ENCODE measurements at places on chromosomes 1 and 21.
A peak's percentile ranks its signal among the peaks of the same experiment; 100 is the strongest.

- peak; percentile 30 for DNase-seq
These were observed 51.2 kb upstream of the RGS7 start for GRCh38 chr1:241408170-241408569.

DNA sequence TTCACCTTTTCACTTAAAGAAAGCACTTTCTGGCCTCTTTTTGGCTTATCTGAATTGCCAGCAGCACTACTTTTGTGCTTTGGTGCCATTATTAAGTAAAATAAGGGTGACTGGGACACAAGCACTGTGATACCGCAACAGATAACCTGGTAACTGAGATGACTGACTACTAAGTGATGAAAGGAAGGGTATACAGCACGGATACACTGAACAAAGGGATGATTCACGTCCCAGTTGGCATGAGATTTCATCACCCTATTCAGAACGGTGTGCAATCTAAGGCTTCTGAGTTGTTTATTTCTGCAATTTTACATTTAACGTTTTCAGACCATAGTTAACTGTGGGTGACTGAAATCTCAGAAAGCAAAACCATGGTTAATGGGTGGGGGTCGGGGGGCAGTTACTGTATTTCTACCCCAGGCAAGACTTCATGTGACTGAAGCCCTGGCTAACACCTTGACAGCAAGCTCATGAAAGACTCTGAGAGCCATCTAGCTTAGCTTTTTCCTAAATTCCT, 102.8 kb downstream of the CLIC6 start:
- peak; percentile 27 for DNase-seq

DNA sequence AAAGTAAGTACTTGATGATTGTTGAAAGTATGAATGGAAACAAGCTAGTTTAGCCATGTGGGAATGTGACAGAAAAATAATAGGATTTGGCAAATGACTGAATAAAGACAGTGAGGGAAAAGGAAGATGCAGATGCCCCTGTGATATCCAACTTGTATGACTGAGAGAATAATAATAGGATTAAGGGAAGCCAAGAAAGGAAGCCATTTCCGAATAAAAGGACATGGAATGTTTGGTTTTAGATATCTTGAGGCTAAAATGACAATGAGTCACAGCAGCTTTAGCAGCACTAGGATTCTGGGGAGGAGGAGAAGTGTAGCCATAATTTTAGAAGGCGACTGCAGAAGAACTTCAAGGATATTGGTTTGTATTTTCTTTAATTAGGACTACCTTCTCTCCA, 109.2 kb downstream of the TTLL7 start:
- DNase-seq: no peak

- DNase-seq: no peak
These were observed 203.5 kb upstream of the ZNHIT6 start for GRCh38 chr1:85911742-85912141.

DNA sequence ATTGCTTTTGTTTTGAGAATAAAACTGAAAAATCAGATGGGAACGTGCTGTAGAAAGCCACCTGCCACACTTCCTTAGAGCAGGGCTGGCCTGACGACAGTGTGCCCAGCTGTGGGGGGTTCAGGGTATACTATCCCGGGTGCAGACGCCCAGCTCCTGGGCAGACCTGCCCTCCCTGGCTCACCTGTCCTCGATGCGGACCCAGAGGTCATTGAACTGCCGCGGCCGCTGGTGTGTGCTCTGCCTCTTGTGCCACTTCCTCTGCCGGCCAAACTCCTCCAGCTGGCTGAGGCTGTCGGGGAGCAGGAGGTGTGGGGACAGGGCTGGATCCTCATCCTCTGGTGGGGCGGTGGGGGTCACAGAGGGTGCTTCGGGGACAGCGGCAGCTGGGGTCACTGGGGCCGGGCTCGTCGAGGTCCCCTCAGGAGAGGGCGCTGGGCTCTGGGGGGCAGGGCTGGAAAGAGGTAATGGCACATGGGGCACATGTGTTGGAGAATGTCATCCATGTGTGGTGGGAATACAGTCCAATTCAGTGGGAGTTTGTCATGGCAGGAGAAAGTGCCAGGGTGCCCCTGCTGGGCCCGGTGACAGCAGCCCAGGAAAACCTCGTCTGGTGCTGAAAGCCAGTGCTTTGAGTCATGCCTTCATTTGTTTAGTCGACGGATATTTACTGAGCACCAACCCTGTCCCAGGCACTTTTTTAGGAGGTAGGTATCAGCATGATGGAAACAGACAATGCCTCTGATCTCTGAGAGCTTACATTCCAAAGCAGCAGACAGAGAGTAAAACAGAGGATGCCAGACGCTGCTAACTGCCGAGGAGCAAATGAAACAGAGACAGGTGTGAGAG, 222.0 kb downstream of the TRABD2B start:
- no peak for DNase-seq

GRCh38 chr1:228361314-228362140, 45.1 kb downstream of the TRIM11 start:
- DNase-seq: no peak

DNA sequence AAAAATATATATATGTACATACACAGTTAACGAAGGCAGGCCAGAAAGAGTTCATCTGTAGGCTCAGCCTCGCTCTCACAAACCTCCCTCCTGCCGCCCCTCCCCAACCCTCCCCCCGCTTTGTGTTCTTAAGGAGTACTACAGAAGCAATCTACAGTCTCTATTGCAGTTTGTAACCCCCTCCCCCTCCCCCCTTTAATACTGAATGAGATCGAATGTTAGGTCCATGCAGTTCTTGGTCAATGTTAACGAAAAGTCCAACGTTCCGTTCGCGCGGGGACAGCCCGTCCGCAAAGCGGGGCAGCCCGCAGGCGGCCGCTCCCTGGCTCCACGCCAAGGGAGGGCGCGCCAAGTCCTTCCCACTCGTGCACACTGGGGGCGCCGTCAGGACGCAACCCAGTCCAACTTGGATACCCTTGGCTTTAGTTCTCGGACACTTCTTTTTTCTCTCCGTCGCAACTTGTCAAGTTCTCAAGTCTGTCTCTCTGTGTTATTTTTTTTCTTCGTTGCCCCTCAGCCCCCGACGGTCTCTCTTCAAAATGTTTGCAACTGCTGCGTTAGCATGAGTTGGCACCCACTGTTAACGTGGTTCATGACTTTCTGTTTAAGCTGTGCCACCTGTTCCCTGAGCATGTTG, 2.2 kb downstream of the JUN start:
- DNase-seq: no peak

DNA sequence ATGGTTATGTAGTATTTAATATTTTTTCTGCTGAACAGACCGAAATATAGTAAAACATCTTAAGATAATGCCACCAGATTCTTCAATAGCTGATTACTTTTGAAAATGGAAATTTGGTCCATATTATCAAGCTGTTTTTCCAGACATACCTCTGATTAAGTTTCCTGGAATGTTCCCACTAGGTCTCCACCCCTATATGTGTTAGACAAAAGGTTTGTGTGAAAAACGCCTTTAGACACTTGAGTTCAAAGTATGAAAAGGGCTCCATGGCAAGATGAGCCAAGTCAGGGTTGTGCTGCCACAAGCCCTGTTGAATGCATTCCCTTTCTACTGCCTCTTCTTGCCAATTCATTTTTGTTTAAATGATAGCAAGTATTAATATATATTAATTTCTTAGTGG, 52.7 kb downstream of the ZBTB17 start:
- no peak for DNase-seq

- DNase-seq: no peak
These were observed 143.5 kb downstream of the ELAVL4 start for GRCh38 chr1:50252196-50252595.

DNA sequence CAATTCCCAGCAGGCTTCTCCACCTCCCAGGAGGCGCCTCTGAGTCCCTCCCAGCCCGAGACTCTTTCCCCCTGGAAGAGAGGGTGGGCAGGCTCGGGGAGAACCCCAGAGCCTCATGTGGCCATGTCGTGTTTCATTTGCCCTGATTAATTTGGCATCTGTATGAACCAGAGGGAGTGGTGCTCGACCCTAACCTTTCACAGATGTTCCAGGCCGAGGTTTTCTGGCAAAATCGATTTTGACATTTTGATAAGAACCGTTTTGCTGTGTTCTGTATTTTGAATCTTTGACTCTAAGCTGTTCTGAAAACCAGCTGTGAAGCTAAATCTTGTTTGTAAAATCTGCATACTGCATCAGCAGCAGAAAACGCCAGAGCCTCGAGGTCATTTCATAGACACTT, 367.4 kb downstream of the CAMTA1 start:
- no peak for DNase-seq

DNA sequence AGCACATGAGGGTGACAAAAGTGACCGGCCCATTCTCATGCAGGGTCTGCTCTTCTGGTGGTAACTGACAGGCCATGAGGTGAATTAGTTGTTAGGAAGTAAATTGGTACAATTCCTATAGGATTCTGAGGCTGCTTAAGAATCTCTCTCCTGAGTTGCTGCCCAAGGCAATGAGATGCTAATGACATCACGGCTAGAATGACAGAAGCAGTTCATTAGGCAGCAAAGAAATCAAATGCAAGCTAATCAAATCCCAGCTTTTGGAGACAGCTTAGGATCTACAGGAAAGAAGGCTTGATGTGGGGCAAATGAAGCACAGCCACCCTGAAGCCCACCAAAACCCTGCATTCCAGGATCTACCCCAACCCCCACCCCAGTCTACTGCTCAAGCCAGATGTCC, 265.2 kb downstream of the ASTN1 start:
- no peak for DNase-seq

GRCh38 chr1:228017356-228018124, 10.7 kb downstream of the WNT3A start:
- DNase-seq: no peak

- DNase-seq: no peak
These were observed 15.6 kb downstream of the ARHGEF2 start for GRCh38 chr1:155962599-155963211.

- no peak for DNase-seq
These were observed 141.0 kb downstream of the TNFSF18 start for GRCh38 chr1:172909606-172910326.

- DNase-seq: no peak
These were observed 12.8 kb upstream of the LRRC3 start for GRCh38 chr21:44442266-44443125.

DNA sequence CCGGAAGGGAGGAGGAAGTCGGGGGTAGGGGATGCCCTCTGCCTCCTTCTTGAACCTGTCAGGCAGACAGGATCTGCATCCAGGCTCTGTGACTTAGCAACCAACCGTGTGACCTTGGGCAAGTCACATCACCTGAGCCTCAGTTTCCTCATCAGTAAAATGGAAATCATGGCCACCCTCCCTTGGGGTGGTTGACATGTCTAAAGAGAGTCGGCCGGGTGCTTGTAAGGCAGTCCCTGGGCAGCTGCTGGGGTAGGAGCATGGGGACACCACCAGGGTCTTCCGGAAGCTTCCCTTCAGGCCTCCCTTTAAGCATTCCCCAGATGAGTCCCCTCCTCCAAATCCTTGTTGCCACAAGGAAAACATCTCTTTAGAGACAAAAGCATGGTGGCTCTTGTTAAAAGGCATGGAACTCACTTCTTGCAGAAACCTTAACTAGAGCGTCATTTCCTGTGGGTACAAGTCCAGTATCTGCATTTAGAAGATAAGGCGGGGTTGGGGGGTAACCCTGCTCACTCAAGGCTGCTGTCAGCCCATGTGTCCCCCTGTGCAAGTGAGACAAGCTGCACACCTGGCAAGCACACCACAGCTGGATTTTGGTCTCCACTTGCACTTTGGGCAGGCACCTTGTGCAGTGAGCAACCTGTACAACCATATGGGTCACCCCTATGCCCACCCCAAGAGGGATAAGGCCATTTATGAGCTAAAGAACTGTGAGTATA, 10.4 kb downstream of the CLCNKB start:
- no peak for DNase-seq

GRCh38 chr1:12087797-12088314, 24.8 kb downstream of the TNFRSF8 start:
- no peak for DNase-seq

- DNase-seq: peak; percentile 5
These were observed 86.0 kb downstream of the PBX1 start for GRCh38 chr1:164644774-164645644.

- DNase-seq: no peak
These were observed 22.3 kb upstream of the ATP5PO start for GRCh38 chr21:33937931-33938339.

DNA sequence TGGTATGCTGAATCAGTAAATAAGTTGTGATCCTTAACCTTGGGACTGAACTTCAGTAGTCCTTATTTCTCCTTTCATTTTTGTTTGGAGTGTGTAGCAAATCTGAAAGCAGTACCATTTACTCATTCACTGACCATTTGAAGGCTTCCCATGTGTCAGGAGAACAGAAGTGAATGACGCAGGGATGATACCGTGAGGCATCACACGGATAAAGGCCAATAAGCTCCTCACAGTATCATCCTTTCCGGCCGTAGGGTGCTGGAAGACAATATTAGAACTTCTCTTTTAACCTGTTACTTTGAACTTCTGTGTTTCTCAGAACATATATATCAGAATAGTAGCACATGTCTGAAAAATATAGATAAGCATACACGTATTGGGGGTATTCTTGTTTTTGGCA, 21.3 kb downstream of the BACH1 start:
- no peak for DNase-seq

DNA sequence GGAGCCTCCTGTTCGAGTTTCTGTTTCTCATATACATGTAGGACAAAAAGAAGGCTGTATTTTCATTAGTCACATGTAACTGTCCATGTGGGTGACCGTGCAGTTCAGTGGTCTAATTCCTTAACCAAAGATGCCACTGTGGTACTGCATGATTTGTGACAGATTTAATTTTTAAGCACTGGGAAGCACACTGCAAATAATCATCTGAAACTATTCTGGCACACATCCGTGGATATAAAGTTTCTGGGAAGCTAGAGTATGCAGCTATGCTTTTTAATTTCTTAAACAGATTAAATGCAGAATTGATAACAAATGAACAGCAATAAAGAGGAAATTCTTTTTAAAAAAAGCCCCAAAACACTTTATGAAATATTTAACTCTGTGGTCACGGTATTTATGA, 254.8 kb downstream of the LMO4 start:
- DNase-seq: no peak

DNA sequence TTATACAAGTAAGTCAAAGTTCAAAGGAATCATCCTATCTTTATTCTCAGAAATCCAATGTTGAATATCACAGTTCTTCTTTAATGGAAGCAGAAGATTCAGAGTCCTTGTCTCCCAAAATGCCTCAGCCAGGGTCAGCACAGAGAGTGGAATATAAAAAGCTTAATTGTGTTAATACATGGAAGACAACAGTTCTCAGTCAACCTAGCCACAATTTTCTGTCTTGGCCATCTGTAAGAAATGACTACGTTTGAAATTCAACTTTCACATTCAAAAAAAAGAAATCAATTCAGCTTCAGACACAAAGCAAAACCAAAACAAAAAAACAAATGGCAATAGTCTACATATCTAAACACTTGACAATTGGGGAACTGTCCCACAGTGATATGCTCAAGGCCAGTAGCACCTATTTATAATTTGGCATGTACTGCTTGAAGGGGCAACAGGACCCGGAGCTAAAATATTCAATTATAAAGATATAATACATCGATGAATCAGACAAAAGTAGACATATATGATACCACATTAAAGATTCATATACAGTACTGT, 27.3 kb upstream of the GLIS1 start:
- DNase-seq: no peak

DNA sequence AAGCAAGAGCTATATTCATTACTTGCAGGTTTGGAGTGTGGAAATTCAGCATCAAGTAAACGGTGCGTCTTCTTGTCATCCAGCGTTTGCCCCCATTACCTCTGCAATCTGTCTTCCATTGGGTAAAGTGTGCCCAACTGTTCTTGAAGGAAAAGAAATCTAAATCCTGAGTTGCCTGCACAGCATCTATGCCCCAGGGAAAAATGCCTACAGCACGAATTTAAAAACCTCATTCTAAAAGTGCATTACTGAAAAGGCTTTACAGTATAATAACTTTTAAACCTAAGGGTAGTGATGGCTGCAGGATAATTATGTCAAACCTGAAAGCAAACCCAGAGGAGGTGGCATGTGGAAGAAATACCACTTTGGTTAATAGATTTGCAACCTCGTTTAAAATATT, 37.2 kb downstream of the KCNK1 start:
- DNase-seq: no peak

Data from HTR-8/SVneo (cell line).